ENCODE measurements at places on chromosomes 5 and 9. TPM values are rescaled to one million over a fixed set of nuclear protein-coding genes. Genes with fewer than 3 reads are reported as not detected.

The SPINK1 gene
- total RNA-seq, result not detected

The FAM221B gene
- not detected for total RNA-seq

The NAIF1 gene
- total RNA-seq, result 15.2 TPM

The LCN15 gene
- 0.77 TPM for total RNA-seq

The TERT gene
- not detected for total RNA-seq

The SH3GLB2 gene
- 203 TPM for total RNA-seq
